Hippocampal formation (tissue), 2 donors: ENCODE measurements at places on chromosomes 3 and 15.

DNA sequence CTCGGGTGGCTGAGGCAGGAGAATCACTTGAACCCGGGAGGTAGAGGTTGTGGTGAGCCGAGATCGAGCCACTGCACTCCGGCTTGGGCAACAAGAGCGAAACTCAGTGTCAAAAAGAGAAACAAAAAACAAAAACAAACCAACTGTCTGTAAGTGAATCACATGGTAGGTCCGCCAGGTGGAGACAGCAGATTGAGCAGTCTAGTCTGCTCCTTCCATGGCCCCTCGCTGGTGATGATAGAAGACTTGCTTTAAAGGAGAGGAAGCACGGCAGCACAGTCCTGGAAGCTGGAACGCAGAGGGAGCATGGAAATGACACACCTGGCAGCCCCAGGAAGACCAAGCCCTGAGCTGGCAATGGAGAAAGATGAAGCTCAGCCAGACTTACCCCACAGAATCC, 31.4 kb upstream of the MGLL start:
- no peak for DNase-seq

DNA sequence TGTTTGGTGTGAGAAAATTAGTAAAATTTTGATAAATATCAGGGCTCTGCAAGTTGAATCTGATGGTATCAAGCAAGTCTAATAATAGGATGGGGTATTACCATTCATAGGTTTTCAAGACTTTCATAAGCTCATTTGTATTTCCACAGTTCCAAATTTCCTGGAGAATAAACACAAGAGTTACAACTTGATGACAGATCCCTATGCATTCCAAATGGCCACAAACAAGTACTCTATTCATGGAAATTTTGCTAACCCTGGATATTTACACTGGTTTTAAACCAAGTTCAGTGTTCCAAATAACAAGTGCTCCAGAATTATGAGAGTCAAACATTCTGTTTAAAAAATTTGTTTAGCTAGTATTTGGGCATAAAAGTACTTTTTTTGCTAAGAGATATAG, 75.0 kb upstream of the CNTN6 start:
- DNase-seq = no peak

- no peak for DNase-seq
Observed at GRCh38 chr3:187150599-187150998, 11.3 kb upstream of the RPL39L start.

GRCh38 chr3:8555725-8556472, 54.3 kb downstream of the LMCD1 start:
- DNase-seq = no peak

GRCh38 chr3:138943724-138944653, 2.9 kb downstream of the FOXL2 start:
- DNase-seq = no peak

- no peak for DNase-seq
Observed at GRCh38 chr15:33011976-33012375, 182.5 kb downstream of the FMN1 start.

GRCh38 chr15:29656636-29657475, 165.4 kb downstream of the TJP1 start:
- DNase-seq = no peak

GRCh38 chr3:62329971-62330370, 43.4 kb downstream of the FEZF2 start:
- peak; percentile 59 for DNase-seq
